ENCODE measurements at places on chromosomes 2 and 18.

- no peak for DNase-seq
Measured at GRCh38 chr2:1650085-1650872, 94.0 kb downstream of the PXDN start.

DNA sequence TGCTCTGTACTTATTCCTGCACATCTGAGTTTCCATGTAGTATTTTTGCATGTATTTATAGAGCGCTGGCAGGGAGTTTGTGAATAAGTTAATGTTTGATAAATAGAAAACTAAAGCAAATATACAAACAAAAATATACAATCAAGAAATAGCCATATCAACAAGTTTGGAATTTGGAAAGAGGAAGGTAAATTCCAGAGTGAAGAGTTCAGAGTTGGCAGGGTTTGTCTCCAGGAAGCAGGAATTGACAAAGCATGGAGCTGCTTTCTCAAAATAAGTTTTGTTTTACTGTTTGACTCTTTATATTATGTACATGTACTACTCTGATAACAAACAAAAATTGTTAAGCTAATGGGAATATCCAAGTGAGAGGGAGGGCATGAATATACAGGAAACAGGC, 80.3 kb downstream of the SPOPL start:
- DNase-seq: no peak

DNA sequence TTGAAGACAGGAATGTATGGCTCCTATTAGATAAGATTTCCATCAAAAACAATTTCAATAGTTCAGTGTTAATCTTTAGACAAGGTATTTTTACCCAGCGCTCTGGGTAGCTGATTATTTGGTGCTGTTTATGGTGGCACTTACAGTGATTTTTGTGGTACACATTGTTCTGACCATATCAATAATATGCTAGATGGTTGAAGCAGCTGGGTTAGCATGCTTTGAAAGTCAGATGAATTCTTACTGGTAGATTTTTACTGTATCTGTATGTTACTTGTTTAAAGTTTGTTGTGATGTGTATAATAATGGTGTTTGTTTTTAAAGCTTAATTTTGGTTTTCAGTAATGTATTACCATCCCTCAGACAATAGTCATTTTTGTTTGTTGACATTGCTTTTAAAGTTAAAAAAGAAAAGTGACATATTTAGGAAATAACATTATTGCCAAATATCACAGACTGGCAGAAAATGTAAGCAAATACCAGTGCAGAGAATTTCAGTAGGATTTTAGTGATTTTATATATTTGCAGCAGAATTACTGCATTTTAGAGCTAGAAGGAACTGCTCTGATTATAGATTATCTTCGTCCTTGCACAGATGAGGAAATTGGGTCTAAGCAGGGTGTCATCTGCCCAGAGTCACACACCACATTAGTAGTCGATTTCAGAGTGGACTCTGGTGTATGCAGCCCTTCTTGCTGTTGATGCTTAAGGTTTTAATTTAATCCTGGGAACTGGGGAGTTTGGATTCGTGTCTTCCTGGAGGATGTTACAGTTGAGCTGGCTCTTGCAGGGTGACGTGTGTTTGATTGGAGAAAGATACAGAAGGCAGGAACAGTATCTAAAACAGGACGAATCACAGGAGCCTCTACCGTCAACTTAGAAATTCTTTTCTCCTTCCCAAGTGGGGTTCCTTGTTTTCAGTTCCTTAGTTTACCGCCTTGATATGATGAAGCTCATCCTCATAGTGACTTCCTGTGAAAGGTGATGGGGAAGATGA, 6.6 kb downstream of the SOCS6 start:
- no peak for DNase-seq

DNA sequence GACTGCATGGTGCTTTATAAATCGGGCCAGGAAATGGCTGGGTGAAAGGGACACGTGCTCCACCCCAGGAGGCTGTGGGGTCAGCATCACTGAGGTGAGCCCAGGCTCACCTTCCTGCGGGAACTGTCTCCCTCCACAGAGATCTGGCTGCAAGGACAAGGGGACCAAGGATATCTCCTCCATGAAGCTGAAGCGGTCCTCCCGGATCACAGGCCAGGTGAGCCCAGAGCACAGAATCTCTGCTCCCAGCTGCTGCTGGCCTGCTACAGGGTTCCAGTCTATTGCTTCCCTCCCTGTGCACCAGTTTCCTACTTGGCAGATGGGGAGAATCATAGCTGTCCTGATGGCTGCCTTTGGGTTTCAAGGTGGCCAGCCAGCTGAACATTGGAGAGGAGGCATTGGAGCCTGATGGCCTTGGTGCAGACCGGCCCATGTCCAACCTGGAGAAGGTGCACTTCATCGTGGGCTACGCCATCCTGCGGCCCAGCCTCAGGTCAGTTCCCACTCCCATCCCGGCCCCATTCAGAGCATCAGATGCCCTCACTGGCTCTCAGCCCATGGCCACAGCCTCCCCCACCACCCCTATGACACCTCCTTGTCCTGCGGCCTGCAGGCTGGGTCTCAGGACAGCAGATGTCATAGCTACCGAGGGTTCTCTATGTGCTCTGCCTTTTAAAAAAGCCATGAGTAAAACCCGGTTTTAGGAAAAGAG, 33.7 kb upstream of the GPR17 start:
- DNase-seq: no peak

DNA sequence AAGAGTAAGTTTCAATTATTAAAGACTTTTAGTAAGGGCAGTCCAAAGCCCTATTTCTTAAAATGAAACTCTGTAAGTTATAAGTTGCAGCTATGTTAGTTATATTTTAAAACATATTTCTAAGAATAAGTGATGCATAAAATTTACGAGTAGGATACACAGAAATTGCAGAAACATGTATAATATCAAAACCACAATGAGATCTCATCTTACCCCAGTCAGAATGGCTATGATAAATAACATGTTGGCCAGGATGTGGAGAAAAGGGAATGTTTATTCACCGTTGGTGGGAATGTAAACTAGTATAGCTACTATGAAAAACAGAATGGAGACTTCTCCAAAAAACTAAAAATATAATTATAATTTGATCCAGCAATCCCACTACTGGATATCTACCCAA, 201.2 kb downstream of the CBLN2 start:
- DNase-seq: no peak

- no peak for DNase-seq
Measured at GRCh38 chr2:180614776-180615175, 365.6 kb upstream of the UBE2E3 start.

DNA sequence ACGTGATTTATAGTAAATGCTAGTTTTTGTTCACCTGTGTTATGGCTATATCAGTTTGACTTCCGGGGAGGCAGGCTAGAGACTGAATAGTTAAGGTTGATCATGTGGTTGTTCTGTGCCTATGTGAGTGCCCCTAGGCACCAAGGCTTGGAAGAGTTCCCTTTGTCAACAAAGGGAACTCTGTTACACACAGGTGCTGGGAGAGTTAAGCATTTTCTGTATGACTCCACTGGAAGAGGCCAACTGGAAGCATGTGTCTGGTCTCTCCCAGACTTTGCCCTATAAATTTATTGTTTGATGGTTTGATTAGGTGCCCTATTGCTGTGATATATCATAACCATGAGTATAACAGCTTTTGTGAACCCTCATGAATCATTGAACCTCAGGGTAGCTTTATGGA, 63.8 kb downstream of the ARL6IP6 start:
- no peak for DNase-seq

- no peak for DNase-seq
Measured at GRCh38 chr2:129374452-129374851, 605.0 kb upstream of the RAB6C start.

- no peak for DNase-seq
Measured at GRCh38 chr2:235139956-235140800, 188.4 kb downstream of the SH3BP4 start.

DNA sequence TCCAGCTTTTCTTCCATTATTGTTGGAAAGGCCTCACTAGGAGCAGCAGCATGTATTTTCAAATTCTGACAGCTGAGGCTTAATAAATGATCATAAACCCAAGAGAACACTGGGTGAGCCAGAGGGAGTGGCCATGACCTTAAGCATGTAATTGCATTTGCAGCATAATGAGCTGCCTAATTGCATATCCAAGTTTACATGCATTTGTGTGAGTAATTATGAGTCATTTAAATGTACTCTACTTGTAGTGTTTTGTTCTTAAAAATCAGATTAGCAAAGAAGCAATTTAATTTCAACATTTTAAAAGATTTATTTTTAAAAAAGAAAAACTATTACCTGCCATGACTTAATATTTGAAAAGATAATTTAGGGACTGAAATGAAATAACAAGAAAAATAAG, 74.8 kb downstream of the NOL10 start:
- no peak for DNase-seq

All from forelimb muscle (tissue), 1 donor.